ENCODE measurements at places on chromosomes 6 and 20. TPM values are rescaled to one million over a fixed set of nuclear protein-coding genes. Genes with fewer than 3 reads are reported as not detected.

FAM83B gene
- polyA plus RNA-seq, result 11.1 TPM

BTN2A1 gene
- polyA plus RNA-seq, result 34.9 TPM

IL20RA gene
- polyA plus RNA-seq, result 2.1 TPM

MCHR2 gene
- polyA plus RNA-seq, result not detected

GABRR2 gene
- 2.1 TPM for polyA plus RNA-seq

OPN5 gene
- 1.4 TPM for polyA plus RNA-seq

TNF gene
- polyA plus RNA-seq, result 0.17 TPM

DACT2 gene
- 19.3 TPM for polyA plus RNA-seq

SCAF8 gene
- 65.7 TPM for polyA plus RNA-seq

C6orf141 gene
- 2.0 TPM for polyA plus RNA-seq

MCCD1 gene
- 11.9 TPM for polyA plus RNA-seq

MYL9 gene
- 179 TPM for polyA plus RNA-seq

TASP1 gene
- polyA plus RNA-seq, result 13.9 TPM

GJA10 gene
- polyA plus RNA-seq, result not detected

DNA sequence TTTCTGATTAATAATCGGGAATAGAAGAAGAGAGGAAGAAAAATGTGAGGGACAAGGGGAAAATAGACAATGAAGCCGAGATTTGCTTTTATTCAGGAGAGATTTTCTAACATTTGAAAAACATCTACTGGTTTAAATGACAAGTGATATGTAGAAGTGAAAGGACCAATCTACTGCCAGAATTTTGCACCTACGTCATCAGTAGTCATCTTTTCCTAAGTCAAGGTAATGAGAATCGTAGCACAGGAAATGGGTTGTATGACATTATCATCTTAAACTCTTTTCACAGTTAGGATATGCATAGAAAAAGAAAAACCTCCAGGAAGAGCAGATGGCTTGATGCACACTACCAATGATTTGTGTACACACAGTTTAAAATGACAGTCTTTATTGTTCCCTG is 45.3 kb upstream of the RAB32 start:
- DNase-seq, result no peak

GRCh38 chr6:22251348-22251747 is 45.5 kb downstream of the PRL start:
- DNase-seq, result no peak

- no peak for DNase-seq
Measured at GRCh38 chr20:58670102-58670501, 19.0 kb downstream of the STX16 start.

GRCh38 chr20:52812231-52812847 is 159.8 kb upstream of the TSHZ2 start:
- DNase-seq, result no peak

- peak; percentile 55 for DNase-seq
Measured at GRCh38 chr6:1940381-1940780, 305.0 kb downstream of the GMDS start.

GRCh38 chr20:53087037-53087777 is 115.0 kb downstream of the TSHZ2 start:
- DNase-seq, result no peak

DNA sequence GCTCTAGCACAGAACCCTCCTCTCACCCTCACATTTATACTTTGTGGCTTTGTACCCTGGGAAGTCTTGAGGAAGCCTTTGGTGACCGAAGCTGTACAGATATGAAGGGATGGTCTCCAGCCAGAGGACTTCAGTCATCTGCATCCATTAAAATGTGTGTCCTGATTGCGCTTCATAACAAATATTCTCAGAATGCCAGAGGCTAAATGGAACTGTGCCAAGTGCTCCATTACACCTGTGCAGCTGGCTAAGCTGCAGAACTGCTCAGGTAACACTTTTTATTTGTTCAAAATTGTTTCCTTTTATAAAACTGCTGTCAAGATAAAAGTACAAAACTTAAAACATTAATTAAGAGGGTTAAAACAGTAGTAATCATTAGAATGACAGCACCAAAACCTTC is 22.3 kb downstream of the TPBG start:
- no peak for DNase-seq

DNA sequence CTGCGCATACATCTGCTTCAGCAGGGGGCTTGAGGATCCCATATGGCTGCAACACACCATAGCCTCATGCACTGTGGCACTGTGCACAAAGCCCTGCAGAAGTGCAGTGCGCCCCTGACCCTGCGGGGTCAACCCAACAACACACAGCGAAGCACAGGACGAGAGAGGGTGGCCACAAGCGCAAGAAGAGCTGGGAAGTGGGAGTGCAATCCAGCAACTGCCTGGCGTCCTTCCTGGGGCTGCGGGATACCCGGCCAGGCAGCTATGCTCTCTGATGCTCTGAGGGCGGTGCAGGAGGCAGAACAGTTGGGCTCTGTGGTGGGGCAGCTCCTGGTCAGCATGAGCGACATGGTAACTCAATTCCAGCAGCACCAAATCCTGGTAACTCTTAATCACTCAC is 5.6 kb upstream of the ACSS1 start:
- no peak for DNase-seq

GRCh38 chr6:41821266-41821665 is 33.8 kb downstream of the TOMM6 start:
- no peak for DNase-seq

DNA sequence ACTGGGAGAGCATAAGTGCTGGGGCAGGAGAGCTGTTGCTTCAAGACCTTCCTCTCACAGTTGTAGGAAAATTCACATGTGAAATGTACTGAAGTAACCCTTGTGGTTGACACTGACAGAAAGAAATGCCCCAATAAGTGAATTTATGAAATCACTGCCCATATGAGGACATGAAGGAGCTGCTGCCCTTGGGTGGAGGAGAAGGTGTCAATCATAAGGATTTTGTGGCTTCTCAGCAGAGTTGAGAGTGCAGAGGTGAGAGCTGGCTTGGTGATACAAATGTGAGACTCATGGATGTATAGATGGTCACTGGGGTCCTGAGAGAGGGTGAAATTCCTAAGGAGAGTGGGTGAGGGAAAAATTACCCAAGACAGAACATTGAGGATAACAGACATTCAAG is 33.9 kb upstream of the CMTR1 start:
- DNase-seq, result no peak

- no peak for DNase-seq
Measured at GRCh38 chr6:49499126-49499525, 597 bp upstream of the GLYATL3 start.

DNA sequence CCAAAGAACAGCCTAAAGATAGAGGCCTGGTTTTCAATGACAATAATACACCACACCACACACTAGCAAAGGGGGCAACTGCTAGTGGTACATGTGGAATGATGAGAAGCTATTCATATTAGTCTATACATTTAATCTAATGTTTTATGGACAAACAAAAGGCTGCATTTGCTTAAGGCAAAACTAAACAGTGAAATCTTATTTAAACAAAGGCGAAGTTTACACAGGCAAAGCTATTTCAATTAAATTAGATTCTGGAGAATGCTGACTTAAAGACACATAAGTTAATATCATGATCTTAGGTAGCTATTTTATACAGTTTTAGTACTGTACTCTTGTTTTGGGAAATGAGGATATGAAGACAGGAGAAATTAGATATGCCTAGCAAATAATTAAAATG is 53.9 kb upstream of the SIM1 start:
- DNase-seq, result no peak

- DNase-seq, result no peak
Measured at GRCh38 chr20:20561172-20561571, 151.3 kb downstream of the RALGAPA2 start.

GRCh38 chr6:32267035-32267434 is 43.2 kb upstream of the NOTCH4 start:
- DNase-seq, result no peak

GRCh38 chr6:47168180-47168579 is 126.0 kb upstream of the ADGRF1 start:
- peak; percentile 13 for DNase-seq

DNA sequence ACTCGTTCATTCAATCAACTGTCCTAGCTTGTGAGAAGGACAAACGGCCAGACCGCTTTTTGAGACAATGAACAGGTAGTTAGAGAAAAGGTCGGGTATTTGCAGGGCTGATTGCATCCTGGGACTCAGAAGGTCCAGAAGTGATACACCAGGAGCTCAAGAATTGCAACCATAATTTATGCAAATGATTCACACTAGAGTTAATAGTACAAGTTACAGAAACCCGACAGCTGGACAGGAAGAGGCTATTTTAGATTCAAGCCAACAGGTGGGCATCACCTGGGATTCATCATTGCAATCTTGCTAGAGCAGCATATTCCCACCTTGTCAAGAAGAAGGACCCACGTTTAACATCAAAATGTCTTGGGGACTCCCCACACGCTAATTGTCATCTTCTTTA is 83.5 kb downstream of the TNFAIP3 start:
- DNase-seq, result no peak

- no peak for DNase-seq
Measured at GRCh38 chr6:90087106-90087833, 193.0 kb downstream of the GJA10 start.

DNA sequence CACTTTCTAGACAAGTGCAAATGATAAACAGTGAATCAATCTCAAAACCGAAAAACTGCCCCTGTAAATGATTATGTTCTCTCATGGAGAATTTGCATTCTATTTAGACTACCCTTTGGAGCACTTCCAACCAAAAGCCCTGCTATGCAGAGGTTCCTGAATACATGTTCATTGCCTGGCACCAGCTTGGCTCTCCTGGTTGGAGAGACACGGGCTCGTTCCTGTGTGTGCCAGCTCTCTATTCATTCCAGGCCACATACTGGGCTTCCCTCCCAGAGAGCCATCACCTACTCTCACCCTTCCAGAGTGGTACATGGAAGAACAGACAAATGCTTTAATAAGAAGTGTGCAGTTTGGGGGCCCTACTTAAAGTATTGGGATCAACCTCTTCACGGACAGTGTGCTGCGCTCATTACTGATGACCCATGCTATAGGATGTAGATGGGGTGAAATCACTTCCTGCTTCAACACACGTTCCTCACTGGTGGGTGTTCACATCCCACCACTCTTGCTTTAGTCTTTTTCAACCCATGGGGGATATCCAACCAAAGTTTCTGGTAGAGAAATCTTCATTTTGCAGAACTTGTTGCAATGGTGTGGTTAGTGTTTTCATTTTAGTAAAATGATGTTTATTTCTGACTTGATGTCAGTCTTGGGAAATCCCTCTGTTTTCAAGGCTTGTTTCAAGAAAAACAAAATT is 38.5 kb upstream of the NAA20 start:
- DNase-seq, result no peak

DNA sequence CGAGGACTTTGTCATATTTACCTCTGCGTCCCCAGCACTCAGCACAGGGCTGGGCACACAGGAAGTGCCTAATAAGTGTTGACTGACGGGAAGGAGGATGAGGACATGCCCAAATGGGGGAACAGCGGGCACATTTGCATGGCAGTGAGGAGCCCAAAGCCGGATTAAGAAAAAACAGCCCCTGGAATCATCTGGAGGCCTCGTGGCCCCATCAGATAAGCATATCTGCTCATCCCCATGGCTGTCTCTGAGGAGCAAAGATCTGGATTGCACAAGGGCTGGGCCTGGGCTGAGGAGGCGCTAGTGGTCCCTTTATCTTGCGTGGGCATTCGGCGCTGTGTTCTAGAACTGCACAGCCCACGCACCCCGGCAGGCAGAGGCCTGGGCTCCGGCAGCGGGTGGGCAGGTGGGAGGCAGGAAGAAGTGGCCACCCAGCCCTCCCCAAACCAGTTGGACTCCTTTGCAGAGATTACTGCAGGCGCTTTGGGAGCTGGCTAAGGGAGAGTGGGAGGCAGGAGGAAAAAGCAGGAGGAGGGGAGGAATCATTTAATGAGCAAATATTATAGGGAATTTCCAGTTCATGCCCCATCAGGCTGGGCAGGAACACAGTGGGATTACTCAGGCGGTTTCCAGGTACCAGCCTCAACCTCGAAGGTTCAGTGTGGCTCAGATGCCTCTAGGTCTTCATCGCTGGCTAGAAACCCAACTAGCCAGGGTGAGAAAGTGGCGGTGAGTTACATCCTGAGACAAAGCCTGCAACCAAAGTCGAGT is 108.1 kb downstream of the CEBPB start:
- no peak for DNase-seq

DNA sequence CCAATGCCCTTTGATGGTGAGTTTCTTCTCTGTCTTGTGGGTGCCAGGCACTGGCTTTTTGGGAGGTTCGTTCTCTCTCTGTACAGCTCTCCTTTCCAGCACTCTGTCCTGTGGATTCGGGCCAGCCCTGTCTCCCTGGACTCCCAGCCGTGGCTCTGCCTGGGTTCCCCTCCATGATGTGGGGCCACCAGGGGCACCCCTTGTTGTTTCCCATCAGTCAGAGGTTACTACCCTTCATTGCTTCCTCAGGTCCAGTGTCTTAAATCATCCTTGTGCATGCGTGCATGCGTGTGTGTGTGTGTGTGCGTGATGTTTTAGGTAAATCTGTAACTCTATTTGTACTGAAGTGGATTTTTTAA is 40.5 kb downstream of the DYNLT1 start:
- DNase-seq, result no peak

GRCh38 chr6:70215460-70216108 is 87.3 kb downstream of the COL9A1 start:
- no peak for DNase-seq

DNA sequence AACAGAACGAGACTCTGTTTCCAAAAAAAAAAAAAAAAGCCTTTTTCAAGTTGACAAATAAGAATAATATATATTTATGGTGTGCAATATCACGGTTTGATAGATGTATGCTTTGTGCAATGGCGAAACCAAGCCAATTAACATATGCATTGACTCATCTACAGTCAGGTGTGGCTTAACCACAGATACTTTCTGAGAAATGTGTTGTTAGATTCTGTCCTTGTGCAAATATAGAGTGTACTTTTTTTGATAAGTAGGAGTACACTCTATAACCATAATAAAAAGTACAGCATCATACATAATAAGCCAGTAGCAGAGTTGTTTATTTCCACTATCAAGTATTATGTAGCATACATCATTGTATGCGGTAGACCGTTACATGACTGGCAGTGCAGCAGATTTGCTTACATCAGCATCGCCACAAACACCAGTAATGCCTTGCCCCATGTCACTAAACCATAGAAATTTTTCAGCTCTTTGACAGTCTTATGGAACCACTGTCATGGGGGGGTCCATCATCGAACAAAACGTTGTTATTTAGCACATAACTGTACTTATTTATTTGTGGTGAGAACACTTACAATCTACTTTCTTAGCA is 59.2 kb downstream of the TMEM170B start:
- DNase-seq, result no peak
